ENCODE measurements at places on chromosomes 2 and 18.

- DNase-seq = no peak
Observed at GRCh38 chr2:141393214-141393545, 737.6 kb downstream of the LRP1B start.

GRCh38 chr2:7029291-7030059, 112.3 kb downstream of the RNF144A start:
- no peak for DNase-seq

DNA sequence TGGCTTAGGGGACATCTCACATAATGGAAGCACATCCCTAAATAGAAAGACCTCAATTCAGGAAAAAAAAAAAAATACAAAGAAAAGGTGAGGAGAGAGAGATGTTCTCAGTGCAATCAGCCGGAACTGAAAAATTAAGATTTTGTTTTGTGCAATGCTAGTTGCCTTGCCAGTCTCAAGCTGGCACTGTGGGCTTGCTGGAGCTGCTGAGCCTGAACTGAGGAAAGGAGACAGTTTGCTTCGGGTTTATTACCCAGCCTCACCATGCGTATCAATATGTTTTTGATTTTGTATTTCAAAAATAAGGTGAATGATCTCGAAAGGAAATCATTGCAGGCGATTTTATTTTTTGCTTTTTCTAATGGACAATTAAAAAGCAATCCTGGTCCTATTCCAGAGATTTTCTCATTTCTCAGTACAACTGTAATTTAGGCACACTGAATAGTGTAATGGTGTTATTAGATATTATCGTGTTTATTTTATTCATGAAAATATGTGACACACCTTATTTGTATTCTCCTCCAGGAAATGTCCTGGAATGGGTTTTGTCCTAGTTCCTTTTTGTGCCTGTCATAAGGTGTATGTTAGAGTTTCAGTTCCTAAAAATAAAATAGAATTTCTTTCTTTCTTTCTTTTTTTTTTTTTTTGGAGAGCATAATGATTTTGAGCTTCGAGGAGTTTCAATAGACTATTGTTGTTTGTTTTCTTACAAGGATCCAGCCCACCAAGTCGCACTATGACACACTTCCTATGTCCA, 72.8 kb upstream of the ZEB2 start:
- DNase-seq = no peak

DNA sequence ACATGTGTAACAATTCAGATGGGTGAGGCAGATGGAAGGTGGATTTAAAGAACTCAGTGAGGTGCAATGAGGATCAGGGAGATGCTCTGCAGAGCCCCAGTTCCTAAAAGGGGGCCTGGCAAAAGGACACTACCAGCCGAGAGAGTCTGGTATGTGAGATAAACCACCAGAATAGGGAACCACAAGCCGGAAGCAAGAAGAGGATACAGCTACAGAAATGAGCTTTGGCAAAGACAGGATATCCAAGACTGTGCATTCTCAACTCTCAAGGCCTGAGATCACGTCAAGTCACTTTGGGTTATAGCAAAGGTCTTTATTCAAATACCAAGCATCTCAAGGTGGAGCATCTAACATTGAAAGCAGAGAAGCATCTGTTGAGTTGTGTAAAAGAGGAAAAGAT, 293.5 kb downstream of the ARHGAP15 start:
- DNase-seq = no peak

DNA sequence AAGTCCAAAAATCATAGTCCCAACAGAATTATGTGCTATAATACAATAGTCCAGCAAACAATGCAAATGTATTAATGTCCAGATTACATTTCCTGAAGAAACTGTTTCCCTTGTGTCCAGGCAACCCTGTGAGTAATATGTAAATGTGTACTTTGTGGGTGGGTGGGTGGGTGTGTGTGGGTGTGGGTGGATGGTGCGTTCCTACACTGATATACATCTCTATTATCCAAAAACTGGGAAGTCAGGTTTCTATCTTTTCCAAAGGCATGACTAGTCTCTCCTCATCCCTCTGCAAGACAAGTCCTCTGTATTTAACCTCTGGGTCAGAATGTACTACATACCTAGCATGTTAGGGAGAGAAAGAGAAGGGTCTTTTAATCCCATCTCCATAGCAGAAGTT, 71.6 kb downstream of the LNPK start:
- no peak for DNase-seq

DNA sequence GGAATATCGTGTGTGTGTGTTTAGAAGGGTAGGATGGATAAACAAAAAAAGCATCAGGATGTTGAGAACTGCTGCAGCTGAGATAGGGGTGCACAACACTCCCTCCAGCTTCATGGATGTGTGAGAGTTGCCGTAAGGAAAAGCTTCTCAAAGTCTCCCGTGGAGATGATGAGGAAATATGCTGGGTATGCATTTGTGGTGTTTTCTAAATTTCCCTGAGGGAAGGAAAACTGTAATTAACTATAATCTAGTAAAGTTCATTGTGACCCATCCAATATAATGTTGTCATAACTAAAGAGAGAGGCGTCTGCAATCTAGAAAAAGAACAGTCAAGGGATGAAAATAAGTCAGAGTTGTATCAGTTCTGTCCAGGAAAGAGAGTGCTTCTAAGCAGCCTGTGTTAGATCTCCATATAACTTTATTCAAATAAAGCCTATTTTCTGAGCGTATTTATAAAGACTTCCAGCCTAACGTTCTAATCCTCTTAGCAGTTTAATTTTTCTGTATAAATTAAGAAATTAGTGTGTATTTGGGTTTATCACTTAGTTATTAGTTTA, 7.3 kb upstream of the LMAN2L start:
- DNase-seq = no peak

DNA sequence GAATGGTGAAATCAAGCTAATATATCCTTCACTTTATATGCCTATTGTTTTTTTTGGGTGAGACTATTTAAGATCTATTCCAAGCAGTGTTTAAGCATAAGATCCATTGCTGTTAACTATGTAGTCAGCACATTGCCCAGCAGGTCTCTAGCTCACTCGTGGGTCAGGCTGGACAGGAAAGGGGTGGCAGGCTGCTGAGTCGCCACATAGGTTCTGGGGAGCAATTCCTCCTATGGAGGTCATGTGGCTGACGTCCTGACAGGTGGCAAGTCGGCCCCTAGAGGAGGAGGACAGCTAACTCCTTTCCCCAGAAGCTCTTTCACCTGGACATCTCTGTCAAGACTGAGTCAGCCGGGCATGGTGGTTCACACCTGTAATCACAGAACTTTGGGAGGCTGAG, 13.9 kb upstream of the RAB31 start:
- DNase-seq = no peak

DNA sequence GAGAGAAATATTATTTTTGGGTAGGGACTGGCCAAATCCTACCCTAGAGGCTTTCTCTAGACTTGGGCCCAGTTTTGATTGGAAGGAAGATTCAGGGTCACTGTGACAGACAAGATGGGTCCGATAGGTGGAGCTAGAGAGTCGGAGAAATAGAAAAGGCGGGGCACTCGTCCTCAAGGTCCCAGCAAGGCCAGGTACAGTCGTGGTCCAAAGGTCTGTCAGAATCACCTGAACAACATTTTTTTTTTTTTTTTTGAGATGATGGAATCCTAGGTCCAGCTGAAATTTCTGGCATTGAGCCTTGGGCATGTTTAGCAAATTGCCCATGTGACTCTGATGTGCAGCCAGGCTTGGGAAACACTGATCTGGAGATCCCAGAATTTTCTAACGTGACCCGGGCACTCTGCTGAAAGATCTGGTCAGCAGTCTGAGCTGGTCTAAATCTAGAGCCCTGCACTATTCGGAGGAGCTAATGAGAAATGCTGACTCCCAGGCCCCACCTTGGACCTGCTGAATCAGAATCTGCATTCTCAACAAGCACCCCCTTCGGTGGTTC, 23.0 kb upstream of the NTSR2 start:
- peak; percentile 77 for DNase-seq
